Right renal pelvis (tissue), 4 donors: ENCODE measurements at places on chromosomes 7 and 10. TPM values are rescaled to one million over a fixed set of nuclear protein-coding genes. Genes with fewer than 3 reads are reported as not detected.

Gene XRCC2
- polyA plus RNA-seq: 6.4 TPM

- no peak for DNase-seq
These were observed 18.0 kb upstream of the SPOCK2 start for GRCh38 chr10:72106154-72106849.

Gene COL28A1
- 9.0 TPM for polyA plus RNA-seq

- DNase-seq: no peak
These were observed 362.0 kb downstream of the ZNF248 start for GRCh38 chr10:37495415-37495814.

DNA sequence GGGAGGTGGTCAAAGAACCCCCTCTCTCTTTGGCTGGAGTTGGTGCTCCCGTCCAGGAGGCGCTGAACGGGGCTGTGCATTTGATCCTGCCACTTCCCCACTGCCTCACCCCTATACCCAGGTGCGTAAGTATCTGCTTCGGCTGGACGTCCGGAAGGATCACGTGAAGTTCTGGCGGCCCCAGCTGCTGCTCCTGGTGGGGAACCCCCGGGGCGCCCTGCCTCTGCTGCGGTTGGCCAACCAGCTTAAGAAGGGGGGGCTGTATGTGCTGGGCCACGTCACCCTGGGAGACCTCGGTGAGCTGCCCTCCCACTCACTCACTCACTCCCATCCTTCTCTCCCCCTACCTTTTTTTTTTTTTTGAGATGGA, 5.6 kb upstream of the TRIP6 start:
- no peak for DNase-seq

Gene SLC13A1
- 29.7 TPM for polyA plus RNA-seq

GRCh38 chr10:99560277-99561126, 27.8 kb downstream of the NKX2-3 start:
- no peak for DNase-seq

DNA sequence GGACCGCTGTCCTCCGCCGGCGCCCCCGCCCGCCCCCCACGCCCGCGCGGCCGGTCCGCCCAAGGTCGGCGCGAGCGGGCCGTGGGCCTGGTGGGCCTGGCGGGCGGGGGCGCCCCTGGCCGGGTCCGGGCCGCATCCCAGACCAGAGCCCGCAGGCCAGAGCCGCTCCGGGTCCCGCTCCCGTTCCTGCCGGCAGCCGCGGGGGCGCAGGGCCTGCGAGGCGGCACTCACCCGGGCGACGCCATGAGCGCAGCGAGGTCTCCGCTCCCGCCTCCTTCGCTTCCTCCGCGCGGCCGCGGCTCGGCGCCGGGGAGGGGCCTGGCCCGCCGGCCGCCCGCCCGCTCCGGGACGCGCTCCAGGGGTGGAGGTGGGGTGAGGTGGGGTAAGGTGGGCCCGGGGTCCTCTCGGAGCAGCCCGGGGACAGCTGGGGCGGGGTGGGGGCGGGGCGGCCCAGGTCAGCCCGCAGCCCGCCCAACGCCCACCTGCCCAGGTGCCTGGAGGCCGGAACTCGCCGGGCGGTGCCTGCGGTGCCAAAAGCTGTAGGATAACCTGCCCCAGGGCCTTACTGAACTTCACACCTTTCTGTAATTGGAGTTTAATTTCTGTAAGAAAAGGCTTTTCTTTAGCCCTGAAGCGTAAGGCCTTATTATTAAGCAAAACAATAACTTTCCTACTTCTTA, at the start of gene URGCP:
Gene URGCP (minus strand): TSS at position 266 of the 680 bp plus-strand sequence. CDS start 21 bp downstream, at position 245.
- peak; percentile 20 for DNase-seq

DNA sequence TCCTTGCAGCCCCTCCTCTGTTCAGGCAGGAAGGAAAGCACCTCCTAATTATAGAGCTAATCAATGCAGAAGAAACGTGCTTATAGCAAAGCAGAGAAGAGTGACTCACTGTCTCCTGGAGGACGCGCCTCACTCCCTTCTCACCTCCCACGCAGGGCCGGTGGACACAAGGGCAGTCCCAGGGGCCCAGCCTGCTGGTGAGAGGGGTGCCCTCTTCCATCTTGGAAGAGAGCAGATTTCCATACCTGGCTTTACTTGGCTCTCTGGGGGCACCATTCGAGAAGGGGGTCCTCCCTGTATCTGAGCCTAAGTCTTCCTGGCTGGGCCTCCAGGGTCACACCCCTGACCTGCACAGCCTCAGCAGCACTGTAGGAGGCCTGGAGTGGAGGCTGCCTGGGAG, 55.8 kb downstream of the RASGEF1A start:
- DNase-seq: no peak

- DNase-seq: no peak
These were observed 247.4 kb upstream of the ETV1 start for GRCh38 chr7:14236834-14237233.

DNA sequence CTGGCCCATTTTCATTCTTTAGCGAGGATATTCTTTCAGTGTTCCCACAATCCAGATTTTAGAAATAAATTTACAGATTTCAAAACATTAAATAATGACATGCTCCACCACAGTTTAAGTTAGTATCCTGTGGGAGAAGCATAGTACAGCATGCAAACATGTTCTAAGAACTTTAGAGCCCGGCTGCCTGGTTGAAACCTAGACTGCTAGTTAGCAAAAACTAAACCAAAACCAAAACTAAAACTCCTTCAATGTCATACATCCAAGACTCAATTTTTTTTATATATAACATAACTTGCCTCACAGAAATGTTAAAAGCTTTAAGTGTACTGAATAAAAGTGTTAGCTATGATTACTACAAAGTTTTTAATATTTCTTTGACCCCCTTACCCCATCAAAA, 17.0 kb downstream of the TRA2A start:
- no peak for DNase-seq

GRCh38 chr7:126659124-126659523, 593.6 kb downstream of the GRM8 start:
- no peak for DNase-seq

- DNase-seq: no peak
These were observed 326.9 kb downstream of the PLXNA4 start for GRCh38 chr7:132249256-132249971.

GRCh38 chr7:100585511-100586265, at the start of gene LRCH4:
LRCH4 (minus strand) TSS chr7:100586129; CDS start chr7:100586100, 29 bp downstream.
- DNase-seq: no peak

DNA sequence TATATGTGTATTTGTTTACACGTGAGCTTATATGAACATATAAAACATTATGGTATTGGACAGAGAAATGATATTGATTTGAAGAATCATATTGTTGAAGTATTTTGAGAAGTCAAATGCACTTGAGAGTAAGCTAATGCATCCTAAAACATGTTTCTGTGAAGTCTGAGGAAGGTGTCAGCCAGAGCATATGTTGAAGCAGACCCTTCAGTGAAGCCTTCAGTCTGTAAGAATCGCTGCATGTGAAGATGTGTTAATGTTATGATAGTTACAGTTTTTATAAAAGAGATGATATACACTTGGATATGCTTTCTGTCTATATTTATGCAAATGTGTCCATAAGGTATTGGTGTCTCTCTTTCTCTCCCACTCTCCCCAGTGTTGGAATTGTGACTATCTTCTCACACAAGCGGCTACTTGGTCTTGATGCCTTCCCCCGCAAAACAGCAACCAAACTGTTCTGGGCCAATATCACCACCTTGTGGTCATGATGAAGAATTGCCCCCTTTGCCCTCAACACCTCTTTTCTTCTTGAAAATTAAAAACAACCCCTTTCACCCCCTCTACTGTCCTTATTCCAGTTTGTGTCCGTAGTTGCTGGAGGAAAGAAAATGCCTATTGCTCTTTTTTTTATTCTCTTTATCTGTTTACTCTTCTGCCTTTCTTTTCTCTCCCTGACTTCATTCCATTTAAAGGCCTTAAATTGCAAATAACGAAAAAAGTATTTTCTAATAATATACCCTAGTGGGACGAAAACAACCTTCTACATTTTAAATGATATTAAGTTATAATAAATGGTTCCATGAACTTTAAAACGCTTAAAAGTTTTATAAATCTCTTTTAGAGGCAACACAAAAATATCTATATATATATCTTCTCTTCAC, 64.9 kb downstream of the IKZF1 start:
- no peak for DNase-seq

Gene SLC39A12
- polyA plus RNA-seq: not detected

DNA sequence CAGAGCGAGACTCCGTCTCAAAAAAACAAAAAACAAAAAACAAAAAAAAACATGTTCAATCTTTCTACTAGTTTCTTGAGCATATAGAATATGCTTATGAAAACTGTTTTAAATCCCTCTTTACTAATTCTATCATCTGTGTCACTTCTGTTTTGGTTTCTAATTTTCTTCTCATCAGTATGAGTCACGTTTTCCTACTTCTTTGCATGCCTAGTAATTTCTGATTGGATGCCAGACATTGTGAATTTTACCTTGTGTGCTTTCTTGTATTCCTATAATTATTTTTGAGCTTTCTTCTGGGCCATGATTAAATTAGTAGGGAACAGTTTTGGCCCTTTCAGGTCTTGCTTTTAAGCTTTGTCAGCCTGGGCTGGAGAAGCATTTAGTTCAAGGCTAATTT, 9.9 kb downstream of the MICU1 start:
- no peak for DNase-seq

GRCh38 chr10:119469846-119470245, 72.7 kb downstream of the RGS10 start:
- DNase-seq: no peak

Gene HMX2
- polyA plus RNA-seq: 2.9 TPM
